ENCODE measurements at places on chromosomes 7 and 10.

DNA sequence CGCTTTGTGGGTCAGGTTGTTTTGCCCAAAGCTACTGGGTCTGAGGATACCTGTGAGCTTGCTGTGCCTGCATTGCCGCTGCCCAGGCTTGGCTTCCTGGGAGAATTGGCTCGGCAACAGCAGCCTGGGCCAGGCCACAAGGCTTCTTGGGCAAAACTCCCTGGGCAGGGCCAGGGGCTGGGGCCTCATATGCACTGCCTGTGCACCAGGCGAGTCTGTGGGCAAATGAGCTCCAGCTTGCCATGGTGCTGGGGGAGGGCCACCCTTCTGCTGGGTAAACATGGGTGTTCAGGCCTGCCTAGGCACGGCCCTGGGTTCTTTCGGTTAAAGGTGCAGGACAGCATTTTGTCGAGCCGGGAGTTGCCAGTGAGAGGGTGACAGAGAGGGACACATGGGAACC, 19.4 kb downstream of the ZMIZ1 start:
- no peak for DNase-seq

DNA sequence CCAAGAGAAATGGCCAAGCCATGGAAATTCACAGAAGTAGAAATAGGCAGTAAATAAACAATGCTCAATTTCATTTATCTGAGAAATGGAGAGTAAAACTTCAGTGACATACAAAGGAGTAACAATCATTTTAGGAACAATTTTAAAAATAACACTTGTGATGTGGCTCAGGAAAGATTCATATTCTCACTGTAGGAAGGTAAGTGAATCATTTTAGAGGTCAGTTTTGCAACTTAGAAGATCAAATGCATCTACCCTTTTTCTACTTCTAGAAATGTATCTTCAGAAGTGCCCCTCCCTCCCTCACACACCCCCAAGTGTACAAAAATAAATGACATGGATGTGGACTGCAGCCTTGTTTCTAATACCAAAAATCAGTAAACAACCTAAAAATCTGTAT, 78.3 kb downstream of the ALOX5 start:
- no peak for DNase-seq

- no peak for DNase-seq
Observed at GRCh38 chr10:81367132-81367531, 507.9 kb upstream of the NRG3 start.

GRCh38 chr7:77320714-77321113, 95.4 kb downstream of the GSAP start:
- DNase-seq, result no peak

DNA sequence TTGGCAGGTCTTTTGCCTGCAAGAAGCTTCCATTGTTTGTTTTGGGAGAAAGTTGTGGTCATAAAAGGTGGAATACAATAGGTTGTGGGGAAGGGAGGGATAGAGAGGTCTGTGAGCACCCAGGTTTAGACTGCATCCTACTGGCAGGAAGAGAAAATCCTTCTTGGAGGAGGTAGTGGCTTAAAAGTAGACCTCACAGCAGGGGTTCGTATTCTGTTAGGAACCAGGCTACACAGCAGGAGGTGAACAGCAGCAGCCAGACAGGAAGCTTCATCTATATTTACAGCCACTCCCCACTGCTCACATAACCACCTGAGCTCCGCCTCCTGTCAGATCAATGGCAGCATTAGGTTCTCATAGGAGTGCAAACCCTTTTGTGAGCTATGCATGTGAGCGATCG, 245.3 kb downstream of the NSUN6 start:
- no peak for DNase-seq

DNA sequence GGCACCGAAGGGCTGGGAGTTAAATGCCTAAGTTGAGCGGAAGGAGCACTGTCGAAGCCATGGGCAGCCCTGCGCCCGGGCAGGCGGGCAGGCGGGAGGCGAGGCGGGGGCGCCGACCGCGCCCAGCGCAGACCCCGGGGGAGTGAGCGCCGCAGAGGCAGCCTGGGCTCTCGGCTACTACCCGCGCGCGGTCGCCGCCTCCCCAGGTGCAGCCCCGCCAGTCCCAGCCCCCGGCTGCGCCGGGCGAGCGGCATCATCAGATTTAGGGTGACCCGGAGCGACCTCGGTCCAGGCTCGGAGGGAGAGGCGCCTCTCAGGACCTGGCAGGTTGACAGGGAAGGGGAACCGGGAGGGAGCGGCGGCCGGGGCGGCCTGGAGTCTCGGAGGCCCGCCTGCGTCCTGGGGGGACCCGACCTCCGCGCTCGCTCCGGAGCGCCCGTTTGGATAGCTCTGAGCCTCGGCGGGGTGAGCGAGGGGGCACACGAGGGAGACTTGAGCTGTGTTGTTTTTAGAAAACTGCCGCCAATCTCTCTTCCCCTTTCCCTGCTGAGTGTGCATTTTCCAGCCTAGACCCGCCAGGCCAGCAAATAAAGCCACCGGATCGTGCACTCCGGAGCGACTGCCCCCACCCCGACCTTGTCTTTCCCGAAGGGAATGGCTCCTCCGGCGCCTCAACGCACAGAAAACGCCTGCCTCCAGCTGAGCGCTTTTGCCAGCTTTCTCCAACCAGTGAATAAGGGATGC, 2.3 kb upstream of the NRP1 start:
- DNase-seq, result peak; percentile 75

- no peak for DNase-seq
Observed at GRCh38 chr7:105799006-105799405, 77.4 kb downstream of the ATXN7L1 start.

DNA sequence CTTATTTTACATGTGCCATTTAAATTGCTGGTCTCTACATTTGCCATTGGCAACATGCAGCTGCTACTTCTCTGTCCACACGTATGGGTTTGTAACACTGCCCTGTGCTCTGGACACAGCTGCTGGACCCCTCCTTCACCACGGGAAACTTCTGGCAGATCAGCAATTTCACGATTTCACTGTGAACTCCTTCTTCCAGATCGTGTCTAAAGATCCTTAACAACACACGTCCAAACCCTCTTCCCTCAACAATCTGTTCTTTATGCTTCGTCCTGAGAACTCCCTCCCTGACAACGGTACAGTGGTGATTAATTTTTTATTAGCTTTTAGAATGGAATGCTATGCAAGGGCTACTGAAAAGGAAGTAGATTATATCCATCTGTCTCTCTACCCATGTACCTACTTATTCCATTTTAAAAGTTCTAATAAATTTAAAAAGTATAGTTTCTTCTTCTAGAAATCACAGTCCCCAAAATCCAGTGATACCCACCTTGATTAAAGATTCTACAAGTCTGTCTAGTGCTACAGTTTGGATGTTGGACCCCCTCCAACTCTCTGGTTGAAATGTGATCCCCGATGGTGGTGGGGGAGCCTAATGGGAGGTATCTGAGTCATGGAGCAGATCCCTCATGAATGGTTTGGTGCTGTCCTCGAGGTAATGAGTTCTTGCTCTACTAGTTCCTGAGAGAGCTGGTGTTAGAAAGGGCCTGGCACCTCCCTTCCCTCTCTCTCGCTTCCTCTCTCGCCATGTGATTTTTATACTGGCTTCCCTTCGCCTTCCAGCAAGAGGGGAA, 81.0 kb downstream of the KIAA1549 start:
- peak; percentile 55 for DNase-seq

- no peak for DNase-seq
Observed at GRCh38 chr7:90961037-90961725, 303.1 kb upstream of the FZD1 start.

GRCh38 chr7:20238754-20239324, 21.7 kb upstream of the MACC1 start:
- peak; percentile 43 for DNase-seq

DNA sequence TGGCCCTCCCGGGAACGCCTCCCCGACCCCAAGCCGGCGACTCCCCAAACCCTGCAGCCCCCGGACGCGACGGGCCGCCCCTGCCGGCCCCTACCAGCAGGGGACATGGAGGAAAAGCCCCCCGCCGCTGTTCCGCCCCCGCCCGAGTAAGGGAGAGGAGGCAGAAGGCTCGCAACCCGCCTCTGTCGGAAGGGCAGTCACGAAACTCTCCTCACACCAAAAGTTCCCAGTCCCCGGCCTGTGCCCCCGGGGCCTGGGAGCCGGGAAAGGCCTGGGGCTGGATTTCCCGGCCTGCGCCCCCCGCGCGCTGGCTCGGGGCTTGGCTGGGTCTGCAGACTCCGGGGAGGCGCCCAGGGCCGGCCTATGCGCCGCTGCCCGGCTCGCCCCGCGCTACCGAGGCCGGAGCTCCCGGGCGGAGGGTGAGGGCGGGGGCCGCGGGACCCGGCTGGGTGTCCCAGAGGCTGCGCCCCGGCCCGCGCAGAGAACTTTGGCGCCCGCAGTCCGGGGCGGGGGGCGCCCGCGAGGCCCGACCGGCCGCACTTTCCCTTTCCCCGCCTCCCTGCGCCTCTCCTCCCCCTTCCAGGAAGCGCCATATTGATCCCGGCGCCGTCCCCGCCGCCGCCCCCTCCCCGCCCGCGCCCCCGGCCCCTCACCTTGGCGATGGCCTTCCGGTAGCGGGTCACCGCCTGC, 728 bp downstream of the PARD3 start:
- peak; percentile 76 for DNase-seq

DNA sequence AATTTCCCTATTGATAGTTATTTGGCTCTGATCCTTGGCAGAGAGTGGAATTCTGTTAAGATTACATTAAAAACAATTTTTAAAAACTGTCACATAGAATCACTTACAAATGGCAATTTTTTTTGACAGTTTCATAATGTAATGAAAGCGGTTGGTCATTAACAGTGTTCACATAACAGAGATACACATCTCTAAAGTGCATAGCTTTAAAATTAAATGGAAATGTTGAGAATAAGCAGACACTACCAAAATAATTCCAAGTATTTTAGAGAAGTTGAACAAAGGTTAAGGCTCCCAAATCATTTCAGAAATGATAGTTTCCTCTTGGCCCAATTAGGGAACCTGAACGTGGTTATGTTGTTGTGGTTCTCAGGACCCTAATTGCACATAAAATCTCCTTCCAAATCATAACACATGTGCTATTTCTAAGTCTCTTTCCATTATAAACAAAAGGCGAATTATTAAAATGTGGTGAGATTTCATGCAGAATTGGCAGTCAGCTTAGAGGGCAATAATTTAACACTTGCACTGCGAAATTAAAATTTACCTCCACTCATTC, 528.9 kb upstream of the FZD8 start:
- DNase-seq, result no peak

- DNase-seq, result peak; percentile 96
Observed at GRCh38 chr10:110410329-110411046, 87.2 kb upstream of the DUSP5 start.

- no peak for DNase-seq
Observed at GRCh38 chr10:115084277-115084850, 8.8 kb upstream of the ATRNL1 start.

DNA sequence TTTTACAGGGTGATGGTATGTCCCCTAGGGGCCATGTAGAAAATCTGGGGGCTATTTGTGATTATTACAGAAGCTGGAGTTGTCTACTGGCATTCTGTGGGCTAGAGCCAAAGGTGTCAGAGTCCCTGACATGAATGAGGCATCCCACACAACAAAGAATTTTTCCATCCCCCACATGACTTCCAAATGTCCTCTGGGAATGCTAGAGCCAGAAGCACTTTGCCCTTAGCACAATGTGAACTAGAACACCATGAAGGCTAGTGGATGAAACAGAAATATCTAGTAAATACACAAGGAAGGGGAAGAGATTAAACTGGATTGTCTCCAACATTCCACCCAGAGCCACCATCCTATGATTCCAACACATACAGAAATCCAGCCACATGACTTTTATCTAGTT, 46.9 kb downstream of the FAM13C start:
- no peak for DNase-seq

DNA sequence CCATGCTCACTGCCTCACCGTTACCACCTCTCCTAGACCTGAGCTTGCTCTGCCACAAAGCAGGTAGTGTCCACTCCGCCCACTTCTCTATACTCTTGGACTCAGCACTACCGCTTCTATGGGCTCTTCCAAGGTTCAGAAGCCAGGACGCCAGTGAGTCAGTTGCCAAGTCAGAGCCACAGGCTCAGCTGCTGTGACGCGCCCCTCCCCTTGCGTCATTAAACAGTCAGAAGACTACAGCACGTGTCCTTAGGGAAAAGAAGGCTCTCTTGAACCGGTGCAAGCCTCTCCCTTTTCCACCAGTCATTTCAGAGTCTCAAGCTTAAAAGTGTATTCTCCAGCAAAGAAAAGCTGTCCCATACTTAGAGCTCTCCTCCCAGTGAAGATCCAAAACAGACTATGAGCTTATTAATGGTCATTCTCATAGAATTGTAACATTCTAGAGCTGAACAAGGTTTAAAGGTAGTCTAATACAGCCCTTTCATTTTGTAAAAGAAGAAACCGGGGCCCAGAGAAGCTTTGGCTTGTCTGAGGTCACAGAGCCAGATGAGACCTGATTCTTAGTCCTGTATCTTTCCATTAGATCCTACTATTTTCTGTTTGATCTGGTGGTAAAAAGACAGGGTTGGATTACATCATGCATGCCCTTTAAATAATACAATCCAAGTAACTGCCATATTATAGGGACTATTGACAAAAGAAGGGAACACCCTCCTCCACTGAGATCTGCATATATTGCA, 40.9 kb upstream of the MET start:
- DNase-seq, result peak; percentile 74

GRCh38 chr7:19368491-19368925, 223.3 kb upstream of the FERD3L start:
- DNase-seq, result no peak
